ENCODE measurements at places on chromosomes 4 and X.

DNA sequence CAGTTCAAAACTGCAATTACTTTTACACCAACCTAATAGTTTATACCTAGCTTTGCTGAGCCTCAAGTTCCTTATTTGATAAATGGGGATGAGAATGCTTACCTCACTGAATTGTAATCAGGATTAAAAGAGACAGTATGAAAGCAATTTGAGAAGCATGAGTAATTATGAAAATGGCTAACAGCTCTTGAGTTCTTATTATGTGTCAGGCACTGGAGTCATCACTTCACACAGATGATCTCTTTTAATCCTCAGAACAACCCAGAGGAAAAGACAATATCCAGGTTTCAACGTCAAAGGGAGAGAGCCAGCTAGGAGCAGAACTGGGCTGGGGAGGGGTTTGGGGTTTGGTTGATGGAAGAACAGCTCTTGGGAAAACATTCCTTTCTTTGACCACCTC is 221.0 kb upstream of the NWD2 start:
- no peak for DNase-seq

DNA sequence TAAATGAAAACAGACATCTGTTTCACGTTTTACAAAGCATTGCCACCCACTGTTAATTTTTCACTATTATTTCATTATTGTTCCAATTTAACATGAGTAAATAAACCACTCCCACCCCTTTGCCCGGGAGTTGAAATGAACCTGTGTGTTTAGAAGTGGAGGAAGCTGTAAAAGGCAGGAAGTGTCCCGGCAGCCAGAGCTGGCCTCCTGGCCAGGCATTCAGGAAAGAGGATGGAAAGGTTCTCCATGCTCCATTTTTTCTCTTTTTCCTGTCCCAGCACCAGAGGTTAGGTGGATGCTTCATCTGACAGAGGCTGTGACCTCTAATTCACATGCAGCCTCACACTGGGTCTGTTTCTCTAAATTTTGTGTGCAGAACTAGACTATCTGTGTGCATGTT is 55.5 kb upstream of the LNX1 start:
- DNase-seq: no peak

DNA sequence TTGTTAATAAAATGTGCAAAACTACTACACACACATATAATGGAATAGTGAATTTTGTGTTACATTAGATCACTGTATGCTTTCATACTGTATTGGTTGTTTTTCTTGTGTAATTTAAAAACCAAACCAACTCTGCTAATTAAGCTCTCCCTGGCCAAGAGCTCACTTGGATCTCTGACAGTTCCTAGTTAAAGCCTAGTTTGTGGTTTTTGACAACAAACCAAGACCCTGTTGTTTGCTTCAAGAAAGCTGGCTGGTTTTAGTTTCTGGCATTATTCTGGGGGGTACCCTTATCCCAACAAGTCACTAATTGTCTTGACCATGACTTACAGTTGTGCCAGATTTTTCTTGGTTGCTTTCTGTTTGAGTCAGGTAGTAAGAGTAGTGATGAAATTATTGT is 121.4 kb upstream of the CXorf66 start:
- DNase-seq: no peak

DNA sequence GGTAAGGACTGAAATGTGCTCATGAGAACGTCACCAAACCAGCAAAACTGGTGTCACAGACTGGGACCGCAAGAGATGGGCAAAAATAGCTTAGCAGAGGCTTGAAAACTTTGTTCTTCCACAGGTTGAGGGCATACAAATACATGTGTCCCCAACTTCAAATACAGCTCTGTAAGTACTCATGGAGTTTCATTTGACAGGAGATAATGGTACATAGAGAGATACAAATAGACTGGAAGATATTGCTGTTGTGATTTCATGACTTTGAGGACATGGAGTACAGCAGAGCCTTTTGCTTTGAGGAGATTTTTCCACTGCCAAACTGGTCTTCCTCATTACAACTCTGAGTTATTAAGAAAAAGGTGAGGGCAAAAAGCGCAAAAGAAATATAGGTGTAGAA is 70.7 kb downstream of the STX18 start:
- DNase-seq: no peak

GRCh38 chrX:21974011-21974385 is 33.5 kb downstream of the SMS start:
- DNase-seq: peak; percentile 39

DNA sequence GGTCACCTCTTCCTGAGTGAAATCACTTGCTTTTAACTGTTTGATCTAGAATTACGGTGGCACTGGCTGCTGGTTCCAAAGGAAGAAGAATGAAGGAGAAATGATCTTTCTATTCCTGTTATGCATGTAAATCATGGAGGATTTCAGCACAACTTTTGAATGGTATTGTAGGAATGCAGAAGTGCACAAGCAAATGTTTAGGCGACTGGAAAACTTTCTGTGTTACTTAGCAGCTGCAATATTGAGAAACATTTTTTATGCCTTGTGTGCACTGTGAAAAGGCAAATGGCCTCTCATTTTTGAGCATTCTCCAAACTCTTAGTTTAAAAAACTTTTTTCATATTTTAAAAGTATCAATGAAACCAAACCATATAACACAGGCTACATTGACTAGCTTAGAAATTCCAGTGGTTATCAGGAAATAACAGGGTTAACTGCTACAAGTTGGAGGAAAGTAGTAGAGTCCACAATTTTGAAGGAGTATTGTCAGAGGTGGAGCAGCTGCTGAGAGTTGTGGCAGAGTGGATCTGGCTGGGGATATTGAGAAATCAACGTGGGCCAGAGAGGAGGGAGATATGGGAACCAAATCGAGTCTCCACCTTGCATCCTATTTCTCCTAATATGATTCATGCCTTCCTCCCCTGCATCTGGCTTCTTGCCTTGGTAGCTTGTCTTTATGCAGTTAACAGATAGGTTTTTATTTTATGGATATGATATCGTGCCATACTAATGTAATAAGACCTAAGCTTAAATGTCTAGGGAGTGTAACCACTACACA is 32.0 kb upstream of the FHL1 start:
- no peak for DNase-seq

- no peak for DNase-seq
Measured at GRCh38 chr4:125938541-125938940, 623.8 kb downstream of the FAT4 start.

DNA sequence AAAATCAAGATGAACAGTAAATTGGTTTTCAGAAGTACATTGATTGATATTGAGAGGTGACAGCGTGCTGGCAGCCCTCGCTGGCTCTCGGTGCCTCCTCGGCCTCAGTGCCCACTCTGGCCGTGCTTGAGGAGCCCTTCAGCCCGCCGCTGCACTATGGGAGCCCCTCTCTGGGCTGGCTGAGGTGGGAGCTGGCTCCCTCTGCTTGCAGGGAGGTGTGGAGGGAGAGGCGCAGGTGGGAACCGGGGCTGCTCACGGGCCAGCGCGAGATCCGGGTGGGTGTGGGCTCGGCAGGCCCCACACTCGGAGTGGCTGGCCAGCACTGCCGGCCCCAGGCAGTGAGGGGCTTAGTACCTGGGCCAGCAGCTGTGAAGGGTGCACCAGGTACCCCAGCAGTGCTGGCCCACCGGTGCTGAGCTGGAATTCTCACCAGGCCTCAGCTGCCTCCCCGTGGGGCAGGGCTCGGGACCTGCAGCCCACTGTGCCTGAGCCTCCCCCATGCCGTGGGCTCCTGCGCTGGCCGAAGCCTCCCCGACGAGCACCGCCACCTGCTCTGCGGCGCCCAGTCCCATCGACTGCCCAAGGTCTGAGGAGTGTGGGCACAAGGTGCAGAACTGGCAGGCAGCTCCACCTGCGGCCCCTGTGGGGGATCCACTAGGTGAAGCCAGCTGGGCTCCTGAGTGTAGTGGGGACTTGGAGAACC is 25.2 kb downstream of the RAP2C start:
- DNase-seq: no peak

GRCh38 chrX:154380153-154380552 is 1.1 kb downstream of the EMD start:
- no peak for DNase-seq

DNA sequence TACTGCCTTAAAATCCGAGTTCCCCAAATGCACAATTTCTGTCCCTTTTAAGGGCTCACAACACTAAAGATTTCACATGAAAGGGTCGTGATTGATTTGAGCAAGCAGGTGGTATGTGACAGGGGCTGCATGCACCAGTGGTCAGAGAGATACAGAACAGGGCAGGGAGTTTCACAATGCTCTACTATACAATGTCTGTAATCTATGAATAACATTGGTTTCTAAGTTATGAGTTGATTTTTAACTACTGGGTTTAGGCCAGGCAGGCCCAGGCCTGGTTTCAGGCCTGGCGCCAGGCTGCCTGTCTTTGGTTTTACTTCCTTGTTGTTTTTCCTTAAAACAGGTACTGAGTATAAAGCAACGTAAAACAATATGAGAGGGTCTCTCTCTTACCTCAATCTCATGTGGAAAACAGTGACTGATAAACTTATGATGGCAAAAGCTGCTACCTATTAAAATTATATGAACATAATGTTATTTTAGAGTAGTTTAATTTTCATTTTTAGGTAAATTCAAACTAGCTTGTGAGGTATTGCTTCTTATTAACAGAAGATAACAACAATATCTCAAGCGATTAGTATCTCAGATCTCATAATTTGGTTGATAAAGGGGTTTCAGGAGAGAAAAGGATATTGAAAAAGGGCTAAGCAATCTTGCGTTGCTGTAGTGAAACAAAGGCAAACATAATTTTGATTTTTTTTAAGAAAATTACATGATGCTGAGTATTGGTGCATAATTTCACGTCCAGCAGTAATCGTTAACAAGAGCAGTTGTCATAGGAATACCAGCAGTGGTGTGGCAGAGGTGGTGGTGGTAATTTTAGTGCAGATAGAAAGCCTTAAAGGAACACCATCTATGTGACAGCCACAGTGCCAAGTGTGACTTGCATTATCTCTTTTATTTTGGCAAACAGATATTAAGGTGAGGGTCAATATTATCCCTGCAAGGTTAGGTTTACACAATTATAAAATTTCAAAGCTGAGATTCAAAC is 944.4 kb upstream of the GRID2 start:
- DNase-seq: peak; percentile 43

DNA sequence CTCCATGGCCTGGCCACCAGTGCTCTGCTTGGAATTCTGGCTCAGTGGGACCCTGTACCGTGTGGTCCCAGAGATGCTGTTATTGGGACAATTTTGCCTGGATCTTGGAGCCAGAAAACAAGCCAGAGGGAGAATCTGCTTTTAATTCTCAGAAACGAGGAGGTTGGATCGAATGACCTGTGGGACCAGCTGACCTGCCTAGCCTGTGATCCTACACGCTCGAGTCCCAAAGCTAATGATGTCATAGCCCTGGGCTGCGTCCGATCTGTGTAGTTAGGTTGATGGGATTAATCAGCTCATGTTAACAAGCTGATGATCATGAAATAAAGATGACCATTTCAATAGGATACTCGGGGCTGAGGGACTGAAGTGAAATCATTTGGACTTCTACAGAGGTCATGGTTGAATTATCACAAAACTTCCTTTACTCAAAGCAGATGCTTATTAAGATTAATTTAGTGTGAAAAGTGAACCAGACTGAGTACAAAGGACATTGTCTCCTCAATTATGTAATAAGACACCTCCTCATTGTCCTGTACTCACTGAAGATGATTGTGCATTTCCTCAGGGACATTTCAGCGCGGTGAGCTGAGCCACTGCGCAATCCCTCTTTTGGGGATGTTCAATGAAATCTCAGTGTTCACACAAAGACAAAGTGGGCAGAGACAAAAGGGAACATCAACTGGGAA is 51.9 kb upstream of the STX18 start:
- DNase-seq: no peak

GRCh38 chrX:105876658-105877057 is 54.3 kb downstream of the NRK start:
- DNase-seq: no peak

GRCh38 chr4:103902730-103903129 is 182.9 kb upstream of the TACR3 start:
- no peak for DNase-seq

DNA sequence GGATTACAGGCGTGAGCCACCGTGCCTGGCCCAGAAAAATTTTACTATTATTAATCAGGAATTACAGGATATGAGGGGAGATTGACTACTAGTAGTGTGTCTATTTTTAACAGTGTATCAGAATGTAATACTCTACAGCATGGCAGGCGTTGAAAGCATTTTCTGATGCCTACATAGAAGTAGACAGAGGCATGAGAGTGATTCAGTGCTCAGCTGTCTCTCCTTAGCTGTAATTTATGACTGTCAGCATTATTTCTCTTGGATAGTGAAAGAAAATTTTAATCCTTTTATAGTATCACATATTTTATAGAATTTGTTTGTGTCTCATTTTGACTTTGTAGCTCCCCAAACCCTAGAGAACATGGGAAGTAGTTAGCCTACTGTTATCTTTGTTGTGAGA is 20.7 kb downstream of the ARHGAP24 start:
- no peak for DNase-seq

- no peak for DNase-seq
Measured at GRCh38 chr4:141654098-141654497, 17.7 kb downstream of the IL15 start.

GRCh38 chrX:20252381-20253231 is 14.1 kb downstream of the RPS6KA3 start:
- peak; percentile 6 for DNase-seq

- peak; percentile 46 for DNase-seq
Measured at GRCh38 chr4:156971676-156972378, at the start of gene PDGFC. Gene PDGFC, minus strand, starts transcription at chr4:156971799. Its CDS starts 896 bp downstream, at chr4:156970903.

DNA sequence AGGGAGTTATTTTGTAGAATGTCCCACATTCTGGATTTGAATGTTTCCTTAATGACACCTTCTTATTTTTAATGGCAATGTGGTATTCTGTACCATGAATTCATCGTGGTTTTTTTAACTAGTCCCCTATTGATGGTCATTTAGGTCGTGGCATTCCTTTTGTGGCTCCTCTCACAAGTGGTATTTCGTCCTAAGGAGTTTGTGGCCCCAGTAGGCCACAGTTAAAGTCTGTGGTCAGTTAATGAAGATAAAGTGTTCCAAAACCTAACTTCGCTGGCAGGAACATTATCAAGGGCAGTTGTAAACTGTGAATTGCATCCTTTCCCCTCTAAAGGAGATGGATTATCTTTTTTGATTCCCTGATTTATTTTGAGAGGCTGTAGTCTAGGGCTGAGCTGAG is 133.2 kb downstream of the TMEM164 start:
- DNase-seq: no peak

GRCh38 chr4:1356181-1356998 is 9.4 kb downstream of the UVSSA start:
- no peak for DNase-seq

DNA sequence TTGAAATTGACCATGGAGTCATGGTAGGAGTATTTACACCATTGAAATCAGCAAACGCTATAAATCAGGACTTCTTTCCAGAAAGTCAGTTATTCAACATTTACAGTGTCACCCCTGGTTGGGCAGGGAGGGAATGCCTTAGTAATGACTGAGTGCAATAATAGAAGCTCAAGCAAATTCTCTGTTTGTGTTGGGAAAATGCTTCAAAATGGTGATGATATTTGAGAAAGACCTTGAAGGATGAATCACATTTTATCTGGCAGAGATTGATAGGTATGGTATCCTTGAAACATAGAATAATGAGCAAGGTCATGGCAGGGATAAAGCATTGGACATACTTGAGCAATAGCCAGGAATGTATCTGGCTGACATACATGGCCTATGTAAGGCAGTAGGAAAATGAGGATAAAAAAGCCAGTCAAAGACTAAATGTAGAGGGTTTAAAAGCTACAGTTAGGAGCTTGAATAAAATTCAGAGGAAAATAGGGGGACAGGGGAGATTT is 248.7 kb downstream of the FMR1NB start:
- no peak for DNase-seq

- DNase-seq: no peak
Measured at GRCh38 chr4:157810137-157810774, 362.6 kb downstream of the GASK1B start.
